ENCODE measurements at places on chromosomes 5 and 9.

- DNase-seq: no peak
Measured at GRCh38 chr5:157761690-157762621, 18.4 kb downstream of the LSM11 start.

DNA sequence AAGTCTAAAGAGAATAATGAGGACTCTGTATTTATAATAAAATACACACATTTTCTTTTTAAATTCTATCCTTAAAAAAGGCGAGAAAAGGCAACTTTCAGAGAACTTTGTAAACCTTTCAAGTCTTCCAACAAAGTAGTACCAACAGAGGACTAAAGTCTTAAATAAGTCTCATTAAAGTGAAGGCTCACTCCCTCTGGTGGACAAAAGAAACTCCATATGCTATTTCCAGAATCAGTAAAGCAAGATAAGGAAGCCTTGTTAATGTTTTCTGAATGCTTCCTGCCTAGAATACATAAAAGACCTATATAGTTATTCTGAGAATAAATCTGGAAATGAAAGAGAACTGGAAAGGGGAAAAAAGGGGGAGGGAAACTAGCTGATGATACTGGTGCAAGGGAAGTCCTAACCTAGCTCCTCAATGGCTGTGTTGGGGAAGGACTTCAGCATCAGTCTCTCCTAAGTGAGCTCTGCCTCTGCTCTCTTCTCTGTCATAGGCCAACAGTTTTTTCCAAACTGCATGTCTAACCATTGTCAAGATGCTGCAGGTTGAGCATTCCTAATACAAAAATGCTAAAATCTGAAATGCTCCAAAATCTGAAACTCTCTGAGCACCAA lies 7.2 kb downstream of the HMGCS1 start:
- peak; percentile 46 for DNase-seq

- no peak for DNase-seq
Measured at GRCh38 chr5:10352430-10353240, 860 bp upstream of the MARCHF6 start.

DNA sequence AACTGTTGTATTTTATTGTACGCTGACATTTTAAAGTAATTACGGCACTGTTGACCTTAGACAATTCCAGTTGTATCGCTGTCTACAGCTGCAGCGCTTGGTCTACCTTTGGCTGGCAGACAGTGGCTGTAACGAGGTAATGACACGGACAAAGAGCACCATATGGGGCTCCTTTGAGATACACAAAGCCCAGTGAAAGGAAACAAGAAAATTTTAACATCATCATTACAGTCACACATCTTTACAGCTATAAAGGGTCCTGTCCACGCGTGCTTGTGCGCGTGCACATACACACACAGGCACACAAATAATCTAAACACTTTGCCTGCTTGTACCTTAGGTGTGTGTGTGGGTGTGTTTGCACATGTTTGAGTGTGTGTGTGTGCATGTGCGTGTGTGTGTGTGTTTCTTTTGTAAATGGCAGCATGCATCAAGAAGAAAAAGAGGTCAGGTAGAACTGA lies 946.0 kb downstream of the NR2F1-AS1 start:
- peak; percentile 86 for DNase-seq

GRCh38 chr9:119839888-119840287 lies 470.7 kb upstream of the BRINP1 start:
- no peak for DNase-seq

DNA sequence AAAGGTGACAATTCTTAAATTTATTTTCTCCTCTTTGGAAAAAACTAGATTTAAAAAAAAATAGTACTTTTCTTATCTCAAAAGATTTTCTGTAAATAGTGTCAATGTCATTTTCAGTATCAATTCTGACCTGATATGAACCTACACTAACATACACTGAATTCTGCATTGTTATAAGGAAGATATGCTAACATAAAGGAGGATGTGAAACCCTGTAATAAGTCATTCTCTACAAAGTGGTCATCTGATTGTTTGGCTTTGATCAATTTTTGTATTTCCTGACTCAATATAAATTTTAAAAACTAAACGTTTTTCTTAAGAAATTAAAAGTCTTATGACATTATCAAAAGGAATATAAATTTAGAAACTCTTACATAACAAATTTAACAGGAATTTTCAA lies 233.6 kb upstream of the EDIL3 start:
- no peak for DNase-seq

DNA sequence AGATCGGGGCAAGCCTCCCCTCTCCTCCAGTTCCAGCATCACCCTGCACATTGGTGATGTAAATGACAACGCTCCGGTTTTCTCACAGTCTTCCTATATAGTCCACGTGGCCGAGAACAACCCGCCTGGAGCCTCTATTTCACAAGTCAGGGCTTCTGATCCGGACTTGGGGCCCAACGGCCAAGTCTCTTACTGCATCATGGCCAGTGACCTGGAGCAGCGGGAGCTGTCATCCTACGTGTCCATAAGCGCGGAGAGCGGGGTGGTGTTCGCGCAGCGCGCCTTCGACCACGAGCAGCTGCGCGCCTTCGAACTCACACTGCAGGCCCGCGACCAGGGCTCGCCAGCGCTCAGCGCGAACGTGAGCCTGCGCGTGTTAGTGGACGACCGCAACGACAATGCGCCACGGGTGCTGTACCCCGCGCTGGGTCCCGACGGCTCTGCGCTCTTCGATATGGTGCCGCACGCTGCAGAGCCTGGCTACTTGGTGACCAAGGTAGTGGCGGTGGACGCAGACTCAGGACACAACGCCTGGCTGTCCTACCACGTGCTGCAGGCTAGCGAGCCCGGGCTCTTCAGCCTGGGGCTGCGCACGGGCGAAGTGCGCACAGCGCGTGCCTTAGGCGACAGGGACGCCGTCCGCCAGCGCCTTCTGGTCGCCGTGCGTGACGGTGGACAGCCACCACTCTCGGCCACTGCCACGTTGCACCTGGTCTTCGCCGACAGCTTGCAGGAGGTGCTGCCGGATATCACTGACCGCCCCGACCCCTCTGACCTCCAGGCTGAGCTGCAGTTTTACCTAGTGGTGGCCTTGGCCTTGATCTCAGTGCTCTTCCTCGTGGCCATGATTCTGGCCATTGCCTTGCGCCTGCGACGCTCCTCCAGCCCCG lies 1.9 kb downstream of the PCDHGB4 start:
- DNase-seq: no peak

DNA sequence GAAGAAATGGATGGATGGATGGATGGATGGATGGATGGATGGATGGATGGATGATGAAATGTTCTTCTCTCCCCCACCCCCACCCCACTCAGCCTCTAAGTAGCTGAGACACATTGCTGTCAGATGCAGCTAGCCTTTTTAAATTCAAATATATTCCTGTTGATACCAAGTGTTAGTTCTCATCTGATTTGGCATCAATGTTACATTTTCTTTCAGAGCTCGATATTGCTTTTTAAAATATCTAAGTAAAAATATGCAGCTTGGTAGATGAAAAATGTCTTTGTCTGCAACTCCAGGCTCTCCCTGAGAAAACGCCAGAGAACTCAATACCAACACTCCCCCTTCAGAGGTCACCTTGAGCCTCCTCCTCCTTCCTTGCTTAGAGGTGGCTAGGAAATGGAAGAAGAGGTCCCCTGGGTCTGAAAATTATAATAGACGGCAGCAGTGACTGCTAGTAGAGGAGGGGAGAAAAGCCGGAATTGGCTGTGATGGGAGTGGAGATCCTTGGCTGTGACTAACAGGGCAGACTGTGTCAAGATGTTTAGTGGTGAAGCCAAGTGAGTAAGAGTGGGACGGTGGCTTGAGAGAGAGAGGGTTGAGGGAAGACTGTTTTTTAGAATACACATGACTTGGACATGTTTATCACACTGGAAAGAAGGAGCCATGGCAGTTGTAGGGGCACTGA lies 156.0 kb downstream of the ZNF462 start:
- DNase-seq: no peak
